Stimulated activated CD4-positive, alpha-beta T cell treated with anti-CD3 and anti-CD28 coated beads, Interleukin-2, amount 100 ng/mL, for 24 hours (primary cell): ENCODE measurements at places on chromosomes 1 and 21.

DNA sequence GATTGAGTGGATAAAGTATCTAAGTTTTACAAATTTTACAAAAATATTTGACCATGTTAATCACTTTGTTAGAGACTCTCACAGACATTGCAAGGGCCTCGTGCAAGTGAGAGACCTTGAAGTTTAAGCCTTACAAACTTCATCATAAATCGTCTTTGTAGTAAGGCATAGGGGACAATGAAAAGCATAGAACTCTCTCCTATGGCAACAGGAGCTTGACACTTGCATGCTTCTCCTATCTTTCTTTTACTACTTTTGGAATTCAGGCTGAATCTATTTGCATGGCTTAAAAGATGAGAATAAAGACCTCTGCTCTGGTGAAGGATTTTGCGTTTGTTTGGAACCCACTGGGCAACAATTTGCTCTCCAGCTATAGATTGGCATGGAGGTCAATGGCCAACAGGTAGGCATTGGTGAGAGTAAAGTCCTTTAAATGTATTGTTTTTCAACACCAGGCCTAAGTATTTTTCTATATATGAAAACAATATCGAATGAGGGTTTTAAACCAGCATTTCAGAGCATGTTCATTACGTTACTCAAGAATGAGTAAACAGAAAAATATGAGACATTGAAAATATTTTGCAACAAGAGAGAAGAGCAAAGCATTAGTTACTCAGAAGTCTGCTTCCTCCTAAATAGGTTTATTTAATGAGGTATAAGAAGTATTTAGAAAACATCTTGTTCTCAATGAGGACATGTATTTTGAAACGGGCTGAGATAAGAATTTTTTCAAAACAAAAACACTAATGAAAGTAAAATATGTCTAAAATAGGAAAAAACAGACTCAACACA lies 192.2 kb downstream of the TGFB2 start:
- no peak for DNase-seq

DNA sequence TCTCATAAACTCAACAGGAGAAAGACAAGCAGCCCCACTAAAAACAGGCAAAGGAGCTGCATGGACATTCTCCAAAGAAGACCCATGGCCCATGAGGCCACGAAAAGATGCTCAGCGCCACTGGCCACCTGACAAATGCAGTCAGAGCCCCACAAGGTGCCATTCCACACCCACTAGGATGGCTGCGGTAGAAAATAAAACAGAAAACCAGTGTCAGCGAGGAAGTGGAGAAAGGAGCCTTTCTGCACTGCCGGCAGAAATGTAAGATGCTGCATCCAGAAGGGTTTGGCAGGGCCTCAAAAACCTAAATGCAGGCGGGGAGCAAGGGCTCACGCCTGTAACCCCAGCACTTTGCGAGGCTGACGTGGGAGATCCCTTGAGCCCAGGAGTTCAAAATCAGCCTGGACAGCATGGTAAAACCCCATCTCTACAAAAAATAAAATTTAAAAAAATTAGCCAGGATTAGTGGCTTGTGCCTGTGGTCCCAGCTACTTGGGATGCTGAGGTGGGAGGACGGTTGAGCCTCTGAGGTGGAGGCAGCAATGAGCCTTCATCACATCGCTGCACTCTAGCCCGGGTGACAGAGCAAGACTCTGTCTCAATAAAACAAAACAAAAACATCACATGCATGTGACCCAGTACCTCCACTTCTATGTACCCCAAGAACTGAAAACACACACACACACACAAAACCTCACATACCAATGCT lies 4.2 kb downstream of the WNT9A start:
- no peak for DNase-seq

DNA sequence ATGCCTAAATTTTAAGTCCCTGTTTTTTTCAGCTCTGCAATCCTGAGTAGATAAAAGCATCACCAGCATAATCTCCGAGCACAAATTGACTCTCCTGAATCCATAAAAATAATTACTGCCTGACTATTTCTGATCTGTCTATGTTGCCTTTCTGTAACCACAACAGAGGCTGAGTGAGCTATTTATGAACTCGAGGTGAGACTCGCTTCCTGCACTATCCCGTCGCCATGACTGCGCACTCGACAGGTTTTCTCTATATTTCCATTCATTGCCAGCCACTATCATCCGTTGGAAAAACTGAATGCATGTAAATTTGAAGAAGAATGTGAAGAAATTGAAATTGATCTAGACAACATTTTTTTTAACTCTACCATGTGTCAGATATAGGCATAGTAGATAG lies 897.2 kb downstream of the ADGRL2 start:
- DNase-seq = no peak

DNA sequence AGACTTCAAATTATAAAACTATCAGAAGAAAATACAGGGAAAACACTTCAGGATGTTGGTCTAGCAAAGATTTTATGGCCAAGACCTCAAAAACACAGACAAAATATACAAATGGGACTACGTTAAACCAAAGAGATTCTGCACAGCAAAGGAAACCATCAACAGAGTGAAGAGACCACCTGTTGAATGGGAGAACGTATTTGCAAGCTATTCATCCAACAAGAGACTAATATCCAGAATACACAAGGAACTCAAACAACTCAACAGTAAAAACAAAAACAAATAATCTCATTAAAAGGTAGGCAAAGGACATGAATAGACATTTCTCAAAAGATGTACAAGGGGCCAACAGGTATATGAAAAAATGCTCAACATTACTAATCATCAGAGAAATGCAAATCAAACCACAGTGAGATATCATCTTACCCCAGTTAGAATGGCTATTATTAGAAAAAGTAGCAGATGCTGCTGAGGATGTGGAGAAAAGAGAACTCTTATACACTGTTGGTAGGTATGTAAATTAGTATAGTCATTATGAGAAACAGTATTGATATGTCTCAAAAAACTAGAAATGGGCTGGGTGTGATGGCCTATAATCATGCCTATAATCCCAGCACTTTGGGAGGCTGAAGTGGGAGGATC lies 112.6 kb downstream of the LRIG2 start:
- no peak for DNase-seq

DNA sequence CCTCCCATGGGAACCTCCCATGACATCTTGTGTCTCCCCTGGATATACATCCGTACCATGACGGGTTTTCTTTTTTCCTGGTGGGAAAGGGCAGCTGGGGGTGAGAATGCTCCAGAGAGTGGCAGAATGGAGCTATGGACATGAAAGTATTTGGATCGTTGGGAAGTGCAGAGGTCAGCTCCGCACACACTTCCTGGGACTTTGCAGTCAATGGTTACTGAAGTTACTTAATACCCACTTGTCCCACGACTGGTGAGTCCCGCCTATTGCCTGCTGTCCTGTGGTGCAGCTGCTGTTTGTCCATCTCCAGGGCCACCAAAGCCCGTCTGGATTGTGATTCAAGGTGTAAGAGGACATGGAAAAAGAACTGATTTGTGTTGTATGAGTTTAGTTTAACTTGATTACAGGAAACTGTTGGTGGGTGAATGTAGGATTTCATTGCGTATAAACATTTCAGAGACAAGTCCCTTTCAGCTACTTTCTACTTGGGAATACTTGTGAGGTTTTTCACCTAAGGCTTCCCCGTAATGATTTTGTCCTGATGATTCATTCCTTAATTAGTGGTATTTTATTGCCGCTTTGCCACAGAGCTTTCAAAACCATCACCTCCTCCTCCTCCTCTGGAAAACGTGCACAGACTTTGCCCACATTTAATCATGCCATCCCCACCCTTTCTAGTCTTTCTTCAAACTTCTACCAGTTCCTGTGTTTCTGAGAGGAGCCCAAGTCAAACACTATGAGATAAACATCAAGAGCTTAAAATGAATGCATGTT lies 308.8 kb downstream of the KIF26B start:
- DNase-seq = no peak

- DNase-seq = no peak
These were observed 7.5 kb upstream of the FOXO6 start for GRCh38 chr1:41353744-41354143.

GRCh38 chr1:98044766-98045165 lies 123.9 kb upstream of the DPYD start:
- no peak for DNase-seq

DNA sequence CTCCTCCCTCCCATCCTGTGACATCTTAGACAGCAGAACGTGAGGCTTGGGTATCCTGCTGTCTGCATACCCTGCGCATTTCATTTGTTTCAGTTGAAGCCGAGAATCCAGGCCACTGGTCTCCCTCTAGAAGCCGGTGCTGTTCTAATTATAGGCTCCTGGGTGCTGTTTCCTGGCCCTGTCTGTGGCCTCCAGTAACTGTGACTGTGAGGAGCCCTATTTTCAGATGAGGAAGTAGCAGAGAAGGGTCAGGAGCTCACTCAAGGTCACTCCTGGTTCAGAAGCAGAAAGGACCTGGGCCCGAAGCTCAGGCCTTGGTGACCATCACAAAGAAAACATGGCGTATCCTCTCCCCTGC lies 24.0 kb downstream of the COQ8A start:
- DNase-seq = no peak

DNA sequence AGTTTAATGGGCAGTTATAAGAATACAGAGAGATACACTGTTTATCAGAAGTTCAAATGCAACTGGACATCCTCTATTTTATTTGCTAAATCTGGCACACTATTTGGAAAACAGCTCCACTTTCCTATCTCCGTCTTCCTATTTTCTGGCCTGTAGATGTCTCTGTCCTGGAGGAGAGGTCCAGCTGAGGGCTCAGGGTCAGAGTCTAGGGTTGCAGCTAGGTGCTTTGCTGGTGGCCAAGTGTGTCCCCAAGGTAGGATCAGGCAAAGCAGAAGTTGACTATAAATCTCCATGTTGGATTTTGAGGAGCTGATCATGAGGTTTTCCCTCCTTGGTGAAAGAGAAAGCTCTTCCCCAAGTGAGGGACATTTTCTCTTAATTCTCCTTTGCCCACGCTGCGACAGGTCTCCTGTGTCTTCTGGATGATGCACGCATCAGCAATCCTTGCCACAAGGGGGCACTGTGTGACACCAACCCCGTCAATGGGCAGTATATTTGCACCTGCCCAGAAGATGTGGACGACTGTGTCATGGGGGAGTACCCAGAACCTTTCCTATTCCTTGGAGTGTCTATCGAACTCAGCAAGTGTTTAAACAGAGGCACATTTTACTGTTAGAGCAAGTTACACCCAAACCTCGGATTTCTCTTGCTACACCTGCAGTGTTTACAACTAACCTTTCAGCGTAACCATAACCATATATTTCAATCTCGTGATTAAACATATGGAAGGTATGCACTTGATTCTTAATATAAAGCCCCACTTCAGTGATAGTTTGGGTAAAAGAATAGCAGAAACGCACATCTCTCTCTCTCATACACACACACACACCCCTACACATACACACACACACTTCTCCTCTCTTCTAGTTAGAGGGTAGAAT lies 10.2 kb downstream of the ADAM30 start:
- DNase-seq = peak; percentile 65

DNA sequence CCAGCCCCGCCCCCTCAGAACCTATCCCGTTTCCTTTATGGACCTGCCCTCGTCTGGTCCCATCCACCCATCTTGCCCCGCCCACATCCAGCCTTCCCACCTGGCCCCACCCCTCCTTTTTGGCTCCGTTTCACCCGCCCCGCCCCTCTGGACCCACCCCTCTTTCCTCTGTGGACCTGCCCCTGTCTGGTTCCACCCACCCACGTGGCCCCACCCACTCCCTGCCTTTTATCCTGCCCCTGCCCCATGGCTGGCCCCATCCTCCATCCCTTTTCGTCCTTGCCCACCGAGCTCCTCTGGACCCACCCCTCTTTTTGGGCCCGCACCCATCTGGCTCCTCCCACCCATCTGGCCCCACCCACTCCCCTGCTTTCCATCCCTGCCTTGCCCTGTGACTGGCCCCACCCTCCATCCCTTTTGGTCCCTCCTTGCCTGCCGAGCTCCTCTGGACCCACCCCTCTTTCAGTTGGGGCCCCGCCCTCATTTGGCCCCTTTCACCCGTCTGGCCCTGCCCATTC lies 177.3 kb downstream of the CAMTA1 start:
- peak; percentile 75 for DNase-seq

DNA sequence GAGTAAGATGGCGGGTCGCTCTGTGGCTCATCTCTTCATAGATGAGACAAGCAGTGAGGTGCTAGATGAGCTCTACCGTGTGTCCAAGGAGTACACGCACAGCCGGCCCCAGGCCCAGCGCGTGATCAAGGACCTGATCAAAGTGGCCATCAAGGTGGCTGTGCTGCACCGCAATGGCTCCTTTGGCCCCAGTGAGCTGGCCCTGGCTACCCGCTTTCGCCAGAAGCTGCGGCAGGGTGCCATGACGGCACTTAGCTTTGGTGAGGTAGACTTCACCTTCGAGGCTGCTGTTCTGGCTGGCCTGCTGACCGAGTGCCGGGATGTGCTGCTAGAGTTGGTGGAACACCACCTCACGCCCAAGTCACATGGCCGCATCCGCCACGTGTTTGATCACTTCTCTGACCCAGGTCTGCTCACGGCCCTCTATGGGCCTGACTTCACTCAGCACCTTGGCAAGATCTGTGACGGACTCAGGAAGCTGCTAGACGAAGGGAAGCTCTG lies 2.4 kb downstream of the TNFAIP8L2 start:
- no peak for DNase-seq

- no peak for DNase-seq
These were observed 63.6 kb upstream of the ZC3H12A start for GRCh38 chr1:37410815-37411214.

DNA sequence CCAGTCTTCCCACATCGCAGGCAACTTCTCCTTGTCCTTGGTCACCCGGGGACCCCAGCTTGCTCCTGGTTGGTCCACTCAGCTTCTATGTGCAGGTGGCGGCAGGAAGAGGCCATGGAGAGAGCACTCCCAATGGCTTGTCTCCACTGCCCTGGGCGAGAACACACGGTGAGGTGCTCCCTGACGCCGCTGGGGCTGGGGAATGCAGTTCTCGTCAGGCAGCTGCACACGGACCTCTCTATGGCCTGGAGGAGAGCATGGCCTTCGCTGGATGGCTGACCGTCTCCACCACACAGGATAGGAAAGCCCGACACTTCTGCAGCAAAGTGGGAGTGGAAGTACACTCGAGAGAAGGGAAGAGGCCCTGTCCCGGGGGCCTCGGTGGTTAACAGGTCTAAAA lies 11.8 kb downstream of the C1orf174 start:
- DNase-seq = no peak

DNA sequence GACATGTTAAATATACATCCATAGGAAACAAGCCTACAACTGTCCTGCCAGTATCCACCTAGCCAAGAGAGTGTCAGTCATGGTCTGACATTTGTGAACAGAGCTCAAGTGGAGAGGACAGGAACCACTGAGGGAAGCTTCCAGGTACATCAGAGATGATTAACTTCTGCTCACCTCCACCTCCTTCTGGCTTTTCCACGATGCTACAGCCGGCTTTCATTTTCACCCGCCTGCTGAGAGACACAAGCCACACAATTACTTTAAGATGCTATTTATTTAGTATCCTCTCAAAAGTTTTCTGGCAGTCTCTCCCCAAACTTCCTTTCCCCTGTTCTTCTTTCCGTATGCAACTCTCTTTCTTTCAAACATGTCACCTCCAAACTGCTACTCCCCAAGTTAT lies 2.1 kb downstream of the ETV3 start:
- DNase-seq = no peak

GRCh38 chr1:97017895-97018294 lies 296.3 kb downstream of the PTBP2 start:
- no peak for DNase-seq

GRCh38 chr1:108505763-108506070 lies 54.2 kb upstream of the EEIG2 start:
- DNase-seq = no peak

GRCh38 chr1:115429884-115430283 lies 91.8 kb upstream of the NGF start:
- DNase-seq = no peak
